SJCRH30 (cell line): ENCODE measurements at places on chromosomes 3 and 15.

DNA sequence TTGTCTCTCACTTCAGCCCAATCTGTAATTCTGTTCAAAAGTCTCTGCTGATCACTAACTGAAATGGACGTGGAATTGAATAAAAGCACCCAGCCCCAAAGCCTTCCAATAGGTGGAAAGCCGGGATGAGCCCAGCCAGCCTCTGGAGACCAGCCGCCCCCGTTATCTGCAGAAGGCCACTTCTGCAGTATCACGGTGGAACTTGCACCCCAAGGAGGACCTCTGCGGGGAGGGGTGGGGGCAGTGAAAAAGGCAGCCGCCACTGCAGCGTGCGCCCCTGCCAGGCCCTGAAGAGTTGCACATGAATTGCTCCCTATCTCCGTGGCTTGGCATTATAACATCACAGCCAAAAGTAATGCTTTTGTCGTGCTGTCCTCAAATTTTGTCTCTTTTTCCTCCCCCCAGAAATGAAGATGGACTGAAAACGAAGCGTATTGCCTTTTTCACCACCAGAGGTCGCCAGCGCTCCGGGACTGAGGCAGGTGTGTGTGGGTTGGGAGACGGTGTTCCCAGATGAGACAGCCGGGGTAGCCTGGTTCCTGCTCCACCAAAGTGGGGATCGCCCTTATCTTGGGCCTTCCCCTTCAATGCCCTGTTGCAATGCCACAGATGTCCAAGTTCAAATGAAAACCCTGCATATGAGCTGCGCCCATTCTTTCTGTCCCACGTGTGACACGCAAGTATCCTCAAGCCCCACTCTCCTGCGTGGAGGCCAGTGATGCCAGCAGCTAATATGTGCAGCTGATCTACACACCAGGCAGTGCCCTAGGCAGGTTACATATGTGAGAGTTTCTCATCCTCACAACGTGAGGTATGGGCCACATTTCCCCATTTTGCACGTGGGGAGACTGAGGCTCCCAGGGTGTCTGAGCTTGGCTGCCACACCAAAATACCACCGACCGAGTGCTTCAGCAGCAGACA is 96.0 kb downstream of the LRRK1 start:
- DNase-seq = peak; percentile 81

DNA sequence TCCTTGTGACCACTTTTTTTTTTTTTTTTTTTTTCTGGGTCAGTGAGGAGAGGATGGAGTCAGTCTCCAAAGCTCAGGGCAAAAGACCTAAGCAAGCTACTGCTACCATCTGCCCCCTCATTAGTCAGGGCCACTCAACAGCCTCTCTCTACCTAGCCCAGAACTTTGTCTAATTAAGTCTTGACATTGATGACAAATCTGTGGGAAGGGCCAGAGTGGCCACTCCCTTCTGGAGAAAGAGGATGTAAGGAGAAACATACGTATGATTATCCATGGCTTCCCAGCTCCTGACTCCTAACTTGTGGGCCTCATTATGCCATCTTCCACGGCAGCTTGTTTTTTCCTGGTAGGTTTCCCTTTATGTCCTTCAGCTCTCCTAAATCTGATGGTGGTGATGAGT is 37.9 kb downstream of the NR1I2 start:
- no peak for DNase-seq

GRCh38 chr3:52122491-52122890 is 31.7 kb downstream of the POC1A start:
- no peak for DNase-seq

- no peak for DNase-seq
These were observed 130.0 kb upstream of the KCNMB2 start for GRCh38 chr3:178406206-178406605.

DNA sequence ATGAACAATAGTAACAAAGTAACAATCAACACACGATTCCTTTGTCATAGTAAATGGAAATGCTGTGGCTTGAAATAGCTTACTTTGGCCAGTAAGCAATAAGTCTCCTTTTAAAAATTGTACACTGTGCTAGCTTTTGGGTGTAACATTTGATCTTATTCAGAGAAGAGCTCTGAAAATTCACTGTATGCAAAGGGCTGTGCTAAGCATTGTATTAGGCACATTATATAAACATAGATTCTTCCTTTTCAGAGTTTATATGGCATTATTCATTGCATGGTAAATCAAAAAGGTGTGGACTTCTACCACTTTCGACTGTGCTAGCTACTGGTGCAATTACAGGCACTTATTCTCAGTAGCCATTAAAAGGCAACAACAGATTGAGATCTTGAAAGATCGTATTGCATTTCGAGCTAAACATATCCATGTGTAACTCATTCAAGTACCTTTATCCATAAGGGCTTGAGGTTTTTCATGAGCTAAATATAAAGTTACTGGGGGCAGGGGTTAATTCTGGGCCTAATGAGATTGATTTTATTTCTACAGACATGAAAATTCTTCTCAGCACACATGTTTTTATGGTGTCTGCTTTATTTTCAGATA is 246.8 kb downstream of the NR1D2 start:
- DNase-seq = no peak
